ENCODE measurements at places on chromosomes 1 and 21.

- DNase-seq = no peak
Measured at GRCh38 chr1:150536836-150537731, 12.1 kb upstream of the ADAMTSL4 start.

GRCh38 chr1:162541619-162542141 is 19.8 kb upstream of the UAP1 start:
- DNase-seq = no peak

DNA sequence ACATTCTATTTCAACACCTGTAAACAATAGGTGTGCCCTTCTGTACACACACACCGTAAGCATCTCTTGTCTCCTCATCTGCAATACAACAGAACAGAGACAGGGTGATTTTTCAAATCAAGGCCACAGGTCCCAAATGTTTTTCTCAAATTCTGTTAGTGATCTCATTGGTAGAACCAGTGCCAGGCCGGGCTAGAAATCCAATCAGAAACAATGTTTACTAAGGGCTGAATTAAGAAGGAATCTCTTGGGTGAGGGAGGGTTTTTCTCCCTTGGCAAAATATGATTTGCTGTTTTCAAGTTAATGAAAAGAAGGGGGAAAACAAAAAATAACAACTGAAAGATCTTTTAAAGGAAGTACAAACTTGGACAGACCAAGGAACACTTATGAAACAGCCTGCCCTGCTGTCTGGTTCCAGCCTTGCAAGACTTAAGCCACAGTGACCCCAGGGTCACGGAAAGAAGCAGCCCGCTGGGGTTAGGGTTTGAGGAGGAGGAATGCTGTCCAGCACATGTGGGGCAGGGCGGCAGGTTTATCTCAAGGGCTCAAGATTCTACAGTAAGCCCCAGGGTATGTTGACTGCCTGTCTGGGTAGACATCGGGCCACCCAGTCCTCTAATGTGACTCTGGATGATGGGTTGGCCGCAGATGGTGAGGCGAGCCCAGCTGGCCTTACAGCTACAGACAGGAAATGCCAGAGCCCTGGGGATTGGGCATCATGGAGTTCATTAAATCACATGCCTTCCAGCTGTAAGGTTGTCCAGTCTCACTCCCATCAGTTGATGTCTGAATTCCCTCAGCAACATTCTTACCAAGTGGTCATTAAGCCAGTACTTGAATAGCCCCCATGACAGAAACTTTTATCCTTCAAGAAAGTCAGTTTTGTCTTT is 73.3 kb upstream of the SLC44A3 start:
- DNase-seq = no peak

DNA sequence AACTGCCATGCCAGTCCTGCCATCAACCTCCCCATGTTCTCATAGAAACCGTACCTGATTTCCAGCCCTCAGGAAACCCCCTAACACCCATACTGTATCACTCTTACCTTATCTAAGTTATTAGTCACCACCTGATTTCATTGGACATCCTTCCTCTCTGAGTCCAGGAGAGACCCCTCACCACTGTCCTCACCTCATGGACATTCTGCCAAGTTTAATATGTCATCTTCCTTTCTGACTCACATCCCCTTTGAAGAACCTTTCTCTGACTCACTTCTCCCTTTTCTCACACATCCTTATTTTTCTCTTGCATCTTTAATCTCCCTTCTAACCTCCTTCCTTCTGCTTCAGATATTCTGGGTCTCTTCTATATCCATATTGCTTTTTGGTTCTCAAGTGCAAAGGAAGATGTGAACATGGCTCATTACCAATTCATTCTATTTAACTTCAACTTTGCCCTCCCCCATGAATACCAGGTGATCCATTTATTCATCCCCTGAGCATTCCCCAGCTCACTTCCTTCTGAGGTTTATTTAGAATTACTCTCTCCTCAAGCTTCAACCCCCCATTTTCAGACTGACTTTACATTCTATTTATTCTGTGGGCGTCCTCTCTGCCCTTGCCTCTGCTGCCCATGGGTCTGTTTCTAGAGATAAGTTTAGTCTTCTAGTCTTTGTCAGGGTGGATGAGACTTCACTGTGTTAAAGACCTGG is 206.8 kb upstream of the ESRRG start:
- no peak for DNase-seq

Data from activated T-cell treated with anti-CD3 and anti-CD28 coated beads for 1 hour (primary cell).